Activated CD4-positive, alpha-beta T cell treated with anti-CD3 and anti-CD28 coated beads, Interleukin-2, amount 50 U/mL, for 1 hour (primary cell): ENCODE measurements at places on chromosomes 11 and 22.

DNA sequence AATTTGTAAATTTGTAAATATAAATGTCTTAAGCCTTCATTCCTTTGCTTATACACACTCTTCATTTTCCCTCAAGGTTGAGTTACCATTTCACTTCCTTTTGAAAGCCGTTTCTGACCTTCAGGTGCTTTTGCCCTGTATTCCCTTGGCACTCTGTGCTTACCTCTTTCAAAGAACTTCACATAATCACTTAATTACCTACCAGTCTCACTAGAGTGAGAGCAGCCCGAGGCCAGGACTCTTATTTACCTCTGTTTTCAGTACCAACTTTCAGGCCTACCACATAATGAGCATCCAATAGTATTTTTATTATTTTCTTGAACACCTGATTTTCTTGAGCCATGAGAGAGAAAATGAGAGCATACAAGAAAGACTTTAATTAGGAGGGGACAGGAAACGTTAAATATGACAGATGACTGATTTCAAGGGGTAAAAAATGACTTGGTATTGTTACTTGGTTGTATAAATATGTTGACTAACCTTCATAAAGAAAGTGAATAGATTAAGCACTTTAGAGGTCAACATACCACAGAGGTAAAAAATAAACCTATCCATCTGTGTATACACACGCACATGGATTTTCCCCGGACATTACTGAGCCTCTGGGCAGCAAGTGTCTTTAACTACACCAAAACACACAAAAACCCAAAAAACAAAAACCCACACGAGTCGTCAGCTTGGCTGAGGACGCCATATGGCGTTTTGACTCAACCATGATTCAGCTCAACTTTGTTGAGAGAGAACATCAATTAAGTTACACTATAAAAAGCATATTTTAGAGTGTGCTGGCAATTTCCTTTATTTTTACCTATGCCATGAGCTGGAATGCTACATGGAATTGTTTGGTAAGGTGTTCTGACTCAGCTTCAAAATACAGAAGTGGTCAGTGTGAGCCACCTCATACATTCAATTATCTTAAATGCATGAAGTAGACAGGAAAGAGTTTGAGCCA is 7.6 kb downstream of the ATXN10 start:
- DNase-seq: no peak

DNA sequence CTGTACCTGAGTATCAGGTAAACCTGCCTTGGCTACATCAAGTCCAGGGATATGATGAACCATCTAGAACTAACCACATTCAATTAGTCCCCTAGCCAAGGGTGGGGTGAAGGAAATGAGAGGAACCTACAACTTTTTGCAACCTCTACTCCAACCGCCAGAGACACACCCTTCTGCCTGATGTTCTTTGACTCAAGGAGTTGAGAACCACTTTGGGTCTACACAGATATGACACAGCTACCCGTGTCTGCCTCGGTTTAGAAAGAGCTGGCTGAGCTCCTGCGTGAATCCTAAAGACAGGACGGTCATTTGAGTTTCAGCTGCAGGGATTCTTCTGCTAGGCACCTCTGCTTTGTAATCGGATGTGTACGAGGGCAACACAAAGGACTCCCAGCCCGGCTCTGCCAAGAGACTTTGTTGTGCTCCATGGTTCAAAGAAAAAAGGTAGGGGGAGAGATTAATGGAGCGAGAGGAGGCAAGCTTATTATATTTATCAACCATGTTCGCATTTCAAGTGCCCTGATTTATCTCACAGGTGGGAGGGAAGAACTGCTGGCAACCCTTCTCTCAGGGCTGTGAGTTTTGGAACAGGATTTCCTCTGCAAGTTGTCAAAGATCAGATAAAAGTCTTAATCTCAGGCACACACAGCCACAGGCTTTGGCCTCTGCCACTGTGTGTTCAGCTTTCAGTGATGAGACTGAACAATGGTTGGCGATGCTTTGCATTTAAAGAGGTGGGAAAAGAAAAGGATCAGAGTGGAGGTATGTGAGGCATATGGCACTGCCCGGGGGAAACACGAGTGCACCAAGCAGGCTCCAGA is 35.1 kb downstream of the FLI1 start:
- no peak for DNase-seq

DNA sequence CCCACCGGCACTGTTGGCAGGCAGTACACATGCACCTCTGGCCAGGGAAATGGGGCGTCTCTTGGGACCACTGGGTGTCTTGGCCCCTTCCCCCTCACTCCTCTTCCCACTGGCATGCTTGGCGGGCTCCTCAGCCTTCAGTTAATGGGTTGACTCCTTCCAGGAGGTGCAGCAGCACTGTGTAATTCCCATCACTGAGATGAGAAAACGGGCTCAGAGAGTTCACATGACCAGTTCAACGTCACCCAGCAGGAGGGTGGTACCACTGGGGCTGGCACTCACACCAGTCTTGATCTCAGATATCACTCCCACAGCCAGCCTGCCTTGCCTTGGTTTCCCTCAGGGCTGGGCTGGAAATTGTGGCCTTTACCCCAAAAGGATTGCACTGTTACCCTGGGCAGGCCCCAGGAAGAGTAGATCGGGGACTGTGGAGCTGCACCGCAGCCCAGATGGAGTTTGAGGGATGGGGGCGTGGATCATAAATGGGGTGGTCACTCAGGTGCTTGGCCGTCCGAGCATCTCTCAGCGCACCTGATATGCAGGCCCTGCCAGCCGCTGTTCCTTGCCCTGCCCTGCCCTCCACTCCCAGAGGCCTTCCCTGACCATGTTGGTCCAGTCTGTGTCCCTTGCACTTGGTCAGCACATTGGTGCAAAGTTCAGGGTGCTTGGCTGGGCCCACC is 16.9 kb downstream of the CAPN5 start:
- DNase-seq: no peak

DNA sequence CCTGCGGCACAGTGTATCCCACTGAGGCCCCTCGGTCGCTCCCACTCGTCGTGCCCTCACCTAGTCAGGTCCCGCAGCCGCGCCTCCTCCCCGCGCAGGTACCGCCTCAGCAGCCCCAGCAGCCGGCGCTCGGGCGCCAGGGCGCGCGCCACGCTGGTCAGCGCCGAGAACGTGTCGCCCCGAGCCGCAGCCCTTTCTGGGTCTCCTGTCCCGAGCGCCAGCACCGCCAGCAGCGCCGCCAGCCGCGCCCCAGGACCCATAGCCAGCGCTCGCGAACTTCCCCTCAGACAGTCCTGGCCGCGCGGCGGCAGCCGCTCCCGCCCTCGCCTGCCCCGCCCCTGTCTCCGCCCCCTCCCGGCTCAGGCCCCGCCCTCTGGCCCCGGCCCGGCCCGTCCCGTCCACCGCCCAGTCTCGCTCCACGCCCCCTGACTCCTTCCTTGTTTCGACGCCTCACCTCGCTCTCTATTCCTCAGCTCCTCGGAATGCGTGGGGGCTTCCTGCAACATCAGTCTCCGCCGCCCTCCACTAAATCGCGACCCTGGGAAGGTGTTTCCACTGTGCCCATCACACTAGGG is at the start of gene P4HA3:
Gene P4HA3 (minus strand): TSS at position 289 of the 575 bp plus-strand sequence. CDS start 29 bp downstream, at position 260.
- peak; percentile 23 for DNase-seq

- DNase-seq: peak; percentile 38
Observed at GRCh38 chr11:119065369-119065768, 2.2 kb upstream of the VPS11 start.

DNA sequence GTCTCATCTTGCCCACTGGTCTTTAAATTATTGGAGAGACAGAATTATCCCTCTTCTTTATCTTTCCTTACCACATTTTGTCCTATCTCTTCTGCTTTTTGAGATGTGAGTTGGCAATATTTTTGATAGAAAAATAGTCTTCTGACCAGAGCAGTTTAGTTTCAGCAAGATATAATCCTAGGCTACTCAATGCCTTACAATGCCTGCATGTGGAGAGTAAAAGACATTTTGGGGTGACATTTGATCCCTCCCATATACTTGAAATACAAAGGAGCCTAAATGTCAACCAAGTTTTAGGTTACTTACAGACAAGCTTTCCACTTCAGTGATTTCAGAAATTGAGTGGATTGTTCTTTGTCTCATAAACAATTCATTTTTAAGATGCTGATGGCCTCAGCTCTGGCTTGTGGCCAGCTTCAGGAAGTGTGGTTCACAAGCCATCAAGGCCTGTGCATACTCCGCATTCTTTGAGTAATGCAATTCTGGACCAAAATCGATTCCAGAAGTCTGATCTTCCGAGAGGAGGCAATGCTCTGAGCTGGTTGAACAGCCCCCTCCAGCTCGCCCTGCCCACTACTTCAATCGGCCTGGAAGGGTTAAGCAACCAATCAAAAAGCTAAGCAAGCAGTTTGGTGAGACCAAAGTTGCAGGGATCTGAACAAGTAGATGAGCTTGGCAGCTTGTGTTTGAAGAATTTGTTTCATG is 274.4 kb downstream of the BLID start:
- no peak for DNase-seq

GRCh38 chr22:37482244-37482643 is 3.9 kb downstream of the MFNG start:
- DNase-seq: no peak

- DNase-seq: no peak
Observed at GRCh38 chr22:48482771-48483170, 1344.9 kb downstream of the BRD1 start.

GRCh38 chr11:122081073-122081472 is 34.9 kb downstream of the BLID start:
- no peak for DNase-seq

DNA sequence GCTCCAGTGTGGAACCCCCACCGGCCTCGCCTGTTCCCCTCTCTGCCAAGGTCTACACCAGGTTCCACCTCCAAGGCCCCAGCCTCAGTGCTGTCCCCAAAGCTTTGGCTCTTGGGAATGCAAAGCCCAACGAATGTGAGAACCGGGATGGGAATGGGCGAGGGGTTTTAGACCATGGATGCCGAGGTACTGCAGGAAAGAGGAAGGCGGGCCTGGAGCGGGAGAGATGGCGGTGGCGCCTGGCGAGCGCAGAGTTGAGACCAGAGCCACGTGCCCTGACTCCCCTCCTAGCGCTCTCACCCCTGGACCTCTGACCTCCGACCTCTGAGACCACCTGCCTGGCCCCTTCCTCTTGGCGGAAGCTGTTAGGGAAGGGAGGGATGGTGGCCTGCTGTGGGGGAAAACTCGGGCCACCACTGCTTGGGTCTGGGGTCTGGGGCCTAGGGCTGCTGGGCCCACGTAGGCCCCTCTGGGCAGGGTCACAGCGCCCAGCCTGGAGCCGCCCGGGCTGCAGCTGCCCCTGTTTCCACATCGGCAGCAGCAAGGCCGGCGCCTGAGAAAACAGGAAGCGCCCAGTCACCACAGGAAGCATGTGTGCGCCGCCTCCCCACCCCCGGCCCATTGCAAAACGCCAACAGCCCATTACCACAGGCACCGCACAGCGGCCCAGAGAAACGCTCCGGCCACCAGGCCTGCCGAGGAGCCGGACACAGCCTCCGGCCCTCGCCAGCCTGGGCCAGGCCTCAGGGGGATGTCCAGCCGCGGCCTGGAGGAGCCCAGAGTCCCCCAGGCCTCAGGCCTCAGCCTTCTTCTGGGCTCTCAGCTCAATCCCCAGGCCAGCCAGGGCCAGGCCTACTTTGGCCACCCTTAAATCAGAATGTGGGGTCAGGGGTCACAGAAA is 13.8 kb upstream of the SLC39A13 start:
- DNase-seq: peak; percentile 47

DNA sequence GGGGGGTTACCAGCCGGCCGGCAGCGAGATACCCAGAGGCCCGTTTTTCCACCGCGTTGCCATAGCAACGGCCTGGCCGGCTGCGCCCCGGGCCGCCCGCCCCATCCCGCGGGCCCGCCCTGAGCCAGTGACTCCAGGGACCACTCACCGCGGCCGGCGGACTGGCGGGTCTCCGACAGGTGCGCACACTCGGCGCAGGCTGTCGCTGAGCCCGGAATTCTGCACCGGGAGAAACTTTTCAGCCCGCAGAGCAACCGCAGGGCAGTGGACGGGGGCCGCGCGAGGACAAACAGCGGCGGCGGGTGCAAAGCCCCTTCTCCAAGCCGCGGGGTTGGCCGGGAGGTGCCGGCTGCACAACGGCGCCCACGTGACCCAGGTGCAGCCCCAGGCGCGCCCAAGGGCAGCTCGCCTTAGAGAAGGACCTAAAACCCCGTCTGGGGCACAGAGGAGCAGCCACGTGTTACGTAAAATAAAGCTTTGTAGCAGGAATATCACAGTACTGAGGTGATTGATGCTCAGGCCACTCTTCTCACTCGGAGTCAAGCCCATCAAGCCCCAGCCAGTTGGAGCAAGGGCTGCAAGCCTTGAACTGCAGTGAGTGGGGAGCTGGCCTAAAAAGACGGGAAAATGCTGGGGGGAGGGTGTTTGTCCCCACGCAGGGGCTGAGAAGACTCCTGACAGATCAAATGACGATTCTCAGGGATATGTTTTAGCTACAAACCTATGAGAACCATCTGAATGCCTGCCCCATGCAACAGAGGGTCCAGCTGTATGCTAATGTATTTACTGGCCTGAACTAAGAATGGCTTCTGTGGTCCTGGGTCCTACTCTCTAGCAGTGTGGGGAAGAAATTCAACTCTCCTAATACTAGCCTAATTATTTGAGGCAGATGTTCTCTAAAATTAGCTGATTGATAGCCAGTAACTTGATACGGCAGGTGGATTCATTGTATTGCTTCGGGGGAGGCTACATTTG is at the start of gene STK33:
Gene STK33 (minus strand): TSS at position 294 of the 975 bp plus-strand sequence. CDS start 119,323 bp downstream, outside the sequence.
- DNase-seq: no peak

GRCh38 chr11:46249103-46249937 is 28.1 kb upstream of the CREB3L1 start:
- DNase-seq: no peak

DNA sequence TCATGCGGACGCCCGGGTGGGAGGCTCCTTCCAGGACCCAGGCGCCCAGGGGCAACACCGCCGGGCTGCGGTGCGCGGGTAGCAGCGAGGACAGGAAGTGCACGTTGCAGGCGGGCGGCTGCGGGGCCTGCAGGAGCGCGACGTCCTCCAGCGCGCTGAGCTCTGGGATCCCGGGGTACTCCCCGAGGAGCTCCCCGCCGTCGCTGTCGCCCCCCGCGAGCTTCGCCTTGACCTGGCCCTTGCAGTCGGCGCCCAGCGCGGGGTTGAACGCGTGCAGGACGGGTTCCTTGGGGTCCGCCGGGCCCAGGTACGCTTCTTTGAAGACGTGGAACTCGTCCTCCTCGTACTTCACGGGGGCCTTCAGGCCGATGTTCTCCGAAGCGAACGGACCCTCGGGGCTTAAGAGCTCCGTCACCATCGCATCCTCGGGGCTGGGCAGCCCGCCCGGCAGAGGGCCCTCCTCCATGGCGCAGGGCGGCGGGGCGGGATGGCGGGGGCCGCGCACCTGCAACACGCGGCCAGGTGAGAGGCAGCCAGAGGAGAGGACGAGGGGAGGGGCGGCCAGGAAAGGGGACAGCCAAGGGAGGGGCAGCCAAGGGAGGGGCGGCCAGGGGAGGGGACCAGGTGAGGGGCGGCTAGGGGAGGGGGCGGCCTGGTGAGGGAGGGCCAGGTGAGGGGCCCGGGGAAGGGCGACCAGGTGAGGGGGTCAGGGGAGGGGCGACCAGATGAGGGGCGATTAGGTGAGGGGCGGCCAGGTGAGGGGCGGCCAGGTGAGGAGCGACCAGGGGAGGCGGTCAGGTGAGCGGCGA is 921 bp downstream of the TESMIN start:
- peak; percentile 3 for DNase-seq
